ENCODE measurements at places on chromosomes 16 and 17.
A peak's percentile ranks its signal among the peaks of the same experiment; 100 is the strongest.

DNA sequence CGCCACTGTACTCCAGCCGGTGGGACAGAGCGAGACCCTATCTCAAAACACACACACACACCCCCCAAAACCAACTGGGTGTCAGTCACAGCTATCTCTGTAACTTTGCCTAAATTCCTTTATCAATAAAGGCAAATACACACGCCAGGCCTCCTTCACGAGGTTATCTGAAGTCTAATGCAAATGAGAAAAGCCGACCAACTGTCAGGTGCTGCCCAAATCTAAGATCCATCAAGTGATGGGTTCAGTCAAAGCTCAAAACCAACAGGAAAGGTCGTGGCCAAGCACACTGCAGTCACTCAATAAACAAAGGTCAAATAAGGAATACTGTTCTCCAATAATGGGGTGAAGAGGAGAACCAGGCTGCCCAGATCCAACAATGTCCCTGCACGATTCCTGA, 1.1 kb downstream of the ANKFY1 start:
- no peak for DNase-seq

DNA sequence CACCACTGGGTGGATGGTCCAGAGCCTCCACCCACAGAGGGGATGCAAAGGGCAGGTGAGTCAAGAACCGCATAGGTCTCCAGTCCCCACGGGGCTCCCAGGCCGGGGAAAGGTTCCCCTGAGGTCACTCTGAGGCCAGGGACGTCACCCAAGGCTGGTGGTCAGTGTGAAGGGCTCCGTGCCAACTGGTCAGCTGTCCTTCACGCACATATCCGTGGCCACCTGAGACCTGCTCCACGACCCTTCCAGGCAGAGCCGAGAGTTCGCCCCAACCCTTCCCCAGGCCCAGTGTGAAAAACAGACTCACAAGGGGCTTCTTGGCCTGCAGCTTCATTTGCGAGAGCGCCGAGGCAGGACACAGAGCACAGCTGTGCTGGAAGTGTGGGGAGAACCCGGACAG, 2.8 kb downstream of the TSR3 start:
- DNase-seq: no peak

GRCh38 chr17:74110467-74110866, 93.0 kb upstream of the RPL38 start:
- DNase-seq: no peak

DNA sequence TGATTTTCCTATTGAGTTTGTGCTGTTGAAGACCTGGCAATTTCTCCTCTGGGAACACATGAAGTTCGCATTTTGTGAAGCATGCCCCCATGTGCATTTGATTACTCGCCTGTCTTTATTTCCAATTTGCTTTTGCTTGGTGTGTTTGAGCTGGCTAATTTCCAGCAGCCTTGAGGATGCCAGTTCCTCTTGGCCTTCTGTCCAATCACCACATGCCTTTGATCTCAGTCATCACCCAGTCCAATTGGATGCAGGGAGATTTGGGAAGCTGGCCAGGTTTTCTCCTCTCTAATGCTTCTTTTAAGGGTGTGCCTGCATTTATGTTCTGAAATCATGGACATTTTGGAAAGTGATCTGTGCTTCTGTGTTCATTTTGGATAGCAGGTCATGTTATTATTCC, 3.8 kb upstream of the TMEM100 start:
- no peak for DNase-seq

GRCh38 chr16:51151435-51151960, 428 bp upstream of the SALL1 start:
- DNase-seq: no peak

GRCh38 chr17:78993241-78993956, 13.7 kb upstream of the LGALS3BP start:
- DNase-seq: peak; percentile 52

GRCh38 chr16:78375055-78375679, 275.7 kb downstream of the WWOX start:
- no peak for DNase-seq

- DNase-seq: no peak
Measured at GRCh38 chr17:59547131-59547915, 18.1 kb upstream of the DHX40 start.

GRCh38 chr16:77288222-77288621, 89.0 kb downstream of the SYCE1L start:
- DNase-seq: no peak

DNA sequence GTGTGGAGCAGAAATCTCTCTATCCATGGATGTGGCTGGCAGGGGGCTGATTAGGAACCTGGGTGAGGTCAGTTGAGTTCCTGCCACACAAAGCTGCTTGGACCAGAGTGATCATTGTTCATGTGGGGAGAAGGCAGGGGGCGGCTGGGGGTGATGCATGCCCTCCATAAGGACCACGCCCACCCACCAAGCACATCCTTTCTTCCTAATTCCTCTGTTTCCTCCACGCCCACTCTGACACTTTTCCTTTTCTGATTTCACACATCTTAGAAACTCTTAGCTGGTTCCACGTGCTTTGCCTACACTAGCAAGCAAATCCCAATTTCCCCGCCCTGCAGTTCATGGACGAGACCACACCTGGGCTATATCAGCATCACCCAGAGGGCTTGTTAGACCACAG, 108.5 kb downstream of the SDK2 start:
- no peak for DNase-seq

DNA sequence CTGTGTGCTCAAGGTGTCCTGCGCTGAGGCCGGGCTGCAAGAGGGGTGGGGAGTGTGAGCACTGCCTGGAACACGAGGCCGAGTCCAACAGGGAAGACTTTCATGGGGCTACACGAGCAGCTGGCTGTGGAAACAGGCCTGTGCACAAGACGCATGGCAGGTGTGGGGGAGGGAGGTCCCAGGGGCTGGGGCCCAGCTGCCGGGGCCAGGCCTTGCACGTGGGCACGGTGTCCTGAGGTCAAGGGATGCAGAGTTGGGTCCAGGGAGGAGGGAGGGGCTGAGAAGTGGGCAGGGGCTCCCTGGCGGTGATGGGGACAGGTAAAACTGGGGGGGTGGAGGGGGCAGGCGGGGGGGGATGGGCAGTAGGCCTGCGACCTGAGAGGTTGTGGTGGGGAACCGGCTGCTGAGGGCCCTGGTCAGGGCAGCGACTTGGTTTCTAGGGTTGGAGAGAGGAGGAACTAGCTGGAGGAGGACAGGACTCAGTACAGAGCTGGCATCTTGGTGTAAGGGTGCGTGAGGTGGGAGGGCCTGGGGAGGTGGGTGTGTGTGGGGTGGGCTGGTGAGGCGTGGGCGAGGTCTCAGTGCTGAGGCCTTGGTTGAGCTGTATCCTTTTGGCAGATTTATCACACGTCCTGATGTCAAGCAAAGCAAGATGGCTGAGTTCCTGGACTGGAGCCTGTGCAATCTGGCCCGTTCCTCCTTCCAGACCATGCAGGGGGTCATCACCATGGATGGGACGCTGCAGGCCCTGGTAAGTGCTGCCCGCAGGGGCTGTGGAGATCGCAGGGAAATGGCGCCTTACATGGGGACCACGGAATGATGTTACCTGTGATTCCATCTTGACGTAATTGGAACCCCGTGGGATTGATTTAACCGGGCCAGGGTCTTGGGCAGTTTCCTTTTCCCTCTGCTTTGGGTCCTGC, 29.4 kb downstream of the TBCD start:
- DNase-seq: no peak

DNA sequence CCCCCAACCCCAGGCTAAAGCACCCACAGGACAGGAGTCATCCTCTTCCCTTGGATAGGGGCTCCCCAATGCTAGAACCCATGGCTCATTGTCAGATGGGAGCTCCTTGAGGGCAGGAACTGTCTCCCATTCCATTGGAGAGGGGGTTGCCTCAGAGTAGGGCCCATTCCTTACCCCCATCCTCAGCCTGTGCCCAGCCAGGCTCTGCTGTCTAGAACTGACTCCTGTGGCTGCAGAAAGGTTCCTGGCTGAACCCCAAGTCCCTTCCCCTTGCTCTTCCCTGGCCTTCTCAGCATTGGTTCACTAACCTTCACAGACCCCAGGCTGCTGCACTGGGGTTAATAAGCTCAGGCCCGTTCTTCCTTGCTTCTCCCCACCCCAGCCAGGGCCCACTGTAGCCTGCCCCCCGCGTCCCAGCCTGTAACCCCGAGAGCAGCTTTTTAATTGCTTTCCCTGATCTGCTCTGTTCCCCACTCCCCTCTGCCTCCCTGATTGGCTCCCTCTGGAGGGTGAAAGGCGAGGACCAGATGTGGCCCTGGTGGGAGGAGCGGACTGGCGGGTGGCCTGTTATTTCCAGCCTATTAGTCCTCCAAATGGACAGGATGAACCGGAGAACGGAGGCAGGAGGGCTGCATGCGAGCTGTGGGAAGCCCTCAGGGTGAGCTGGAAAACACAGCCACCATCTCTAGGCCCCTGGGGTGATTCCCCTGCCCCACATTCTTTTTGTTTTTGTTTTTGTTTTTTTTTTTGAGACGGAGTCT, 6.0 kb upstream of the GFAP start:
- no peak for DNase-seq

- peak; percentile 82 for DNase-seq
Measured at GRCh38 chr17:77445760-77446532, 305.2 kb downstream of the SEC14L1 start.

DNA sequence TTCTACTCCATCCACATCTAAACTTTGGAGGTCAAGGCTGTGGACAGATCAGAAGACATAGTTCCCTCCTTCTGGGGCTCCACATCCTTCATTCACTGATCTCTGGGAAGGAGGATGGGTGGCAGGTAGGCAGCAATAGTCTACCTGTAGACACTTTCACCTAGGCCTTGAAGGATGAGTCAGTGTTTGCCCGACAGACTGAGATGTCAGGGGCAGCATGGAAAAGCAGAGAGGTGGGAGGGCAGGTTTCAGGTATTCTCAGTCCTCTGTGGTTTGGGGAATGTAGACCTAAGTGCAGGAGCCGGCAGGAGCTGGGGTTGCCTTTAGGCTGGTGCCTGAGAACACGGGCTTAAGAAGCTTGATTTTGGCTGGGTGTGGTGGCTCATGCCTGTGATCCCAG, 171.9 kb upstream of the ZNF267 start:
- DNase-seq: no peak

DNA sequence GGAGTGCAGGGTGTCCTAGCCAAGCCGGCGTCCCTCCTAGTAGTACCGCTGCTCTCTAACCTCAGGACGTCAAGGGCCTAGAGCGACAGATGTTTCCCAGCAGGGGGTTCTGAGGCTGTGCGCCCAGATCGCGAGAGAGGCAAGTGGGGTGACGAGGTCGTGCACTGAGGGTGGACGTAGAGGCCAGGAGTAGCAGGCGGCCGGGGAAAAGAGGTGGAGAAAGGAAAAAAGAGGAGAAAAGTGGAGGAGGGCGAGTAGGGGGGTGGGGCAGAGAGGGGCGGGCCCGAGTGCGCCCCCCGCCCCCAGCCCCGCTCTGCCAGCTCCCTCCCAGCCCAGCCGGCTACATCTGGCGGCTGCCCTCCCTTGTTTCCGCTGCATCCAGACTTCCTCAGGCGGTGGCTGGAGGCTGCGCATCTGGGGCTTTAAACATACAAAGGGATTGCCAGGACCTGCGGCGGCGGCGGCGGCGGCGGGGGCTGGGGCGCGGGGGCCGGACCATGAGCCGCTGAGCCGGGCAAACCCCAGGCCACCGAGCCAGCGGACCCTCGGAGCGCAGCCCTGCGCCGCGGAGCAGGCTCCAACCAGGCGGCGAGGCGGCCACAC, at the start of gene MMP2:
MMP2 (plus strand) TSS at position 372 of the 603 bp plus-strand sequence. CDS start 282 bp downstream, outside the sequence.
- no peak for DNase-seq

- no peak for DNase-seq
Measured at GRCh38 chr17:11950771-11951519, 46.3 kb downstream of the ZNF18 start.

GRCh38 chr16:45454-45853, 8.0 kb downstream of the POLR3K start:
- DNase-seq: no peak

DNA sequence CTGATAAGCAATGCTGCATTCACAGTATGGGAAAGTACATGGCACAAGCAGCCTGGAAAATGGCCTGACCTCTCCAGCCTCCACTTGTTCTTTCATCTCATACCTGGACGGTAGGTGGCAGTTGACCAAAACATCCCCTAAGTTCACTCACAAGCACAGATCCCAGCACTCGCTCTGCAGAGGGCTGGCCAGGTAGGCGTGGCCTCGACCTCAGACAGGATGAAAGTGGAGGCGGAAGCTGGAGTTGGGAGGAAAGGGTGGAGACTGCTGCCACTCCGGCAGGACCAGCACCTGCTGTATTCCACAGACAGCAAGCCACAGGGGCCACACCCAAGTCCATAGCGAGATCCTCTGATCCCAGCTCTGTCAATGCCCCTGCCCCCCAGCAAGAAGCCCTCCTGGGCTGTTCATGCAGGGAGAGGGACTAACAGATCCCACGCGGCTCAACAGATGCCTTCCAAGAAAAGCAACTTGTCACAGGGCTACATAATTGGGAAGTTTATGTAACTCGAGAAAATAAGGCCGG, 31.3 kb downstream of the ZCCHC14 start:
- peak; percentile 38 for DNase-seq

DNA sequence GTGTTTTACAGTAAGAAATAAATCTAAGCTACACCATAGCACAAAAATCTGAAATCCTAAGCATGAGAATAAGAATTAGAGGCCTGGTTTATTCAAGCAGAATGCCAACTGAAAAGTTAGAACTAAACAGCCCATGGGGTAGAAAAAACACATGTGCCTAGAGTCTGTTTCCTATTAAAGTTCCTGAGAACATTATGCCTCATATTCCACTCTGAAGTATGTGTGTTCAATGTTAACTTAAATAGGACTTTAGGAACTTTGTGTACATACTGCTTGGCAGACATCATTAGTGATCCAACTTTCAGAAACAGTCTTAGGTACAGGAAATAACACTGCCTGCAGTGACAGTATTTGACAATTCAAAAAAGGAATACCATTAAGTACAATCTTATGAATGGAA, 18.2 kb downstream of the HEATR6 start:
- DNase-seq: no peak

GRCh38 chr17:64155129-64155528, 25.2 kb upstream of the ERN1 start:
- peak; percentile 31 for DNase-seq

GRCh38 chr17:43118679-43119615, 6.2 kb downstream of the BRCA1 start:
- no peak for DNase-seq

GRCh38 chr16:86029131-86029741, 130.3 kb downstream of the IRF8 start:
- DNase-seq: no peak

DNA sequence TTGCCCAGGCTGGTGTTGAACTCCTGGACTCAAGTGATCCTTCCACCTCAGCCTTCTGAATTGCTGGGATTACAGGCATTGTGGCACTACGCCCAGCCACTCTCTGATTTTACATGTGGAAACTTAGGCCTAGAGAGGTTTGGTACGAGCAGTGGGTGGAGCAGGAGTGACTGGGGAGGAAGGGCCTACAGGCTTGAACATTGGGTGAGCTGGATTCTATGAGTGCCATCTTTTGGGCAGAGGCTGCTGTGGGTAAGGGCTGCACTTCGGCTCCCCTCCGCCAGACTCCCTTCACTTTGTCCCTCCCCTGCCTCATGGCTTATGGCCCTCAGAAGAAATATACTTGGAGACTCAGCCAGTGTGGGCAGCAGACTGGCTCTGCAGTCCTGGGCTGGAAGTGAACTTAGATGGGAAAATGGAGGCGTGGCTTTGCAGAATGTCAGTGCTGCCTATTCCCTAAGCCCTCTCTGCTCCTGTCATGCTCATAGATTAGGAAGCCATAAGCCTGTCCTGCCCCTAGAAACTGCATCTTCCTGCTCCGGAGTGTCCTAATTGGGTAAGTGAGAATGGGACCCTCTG, 9.5 kb upstream of the MRC2 start:
- no peak for DNase-seq
